Stimulated activated CD4-positive, alpha-beta T cell treated with anti-CD3 and anti-CD28 coated beads, TNF-alpha, amount 100 ng/mL, for 24 hours (primary cell): ENCODE measurements at places on chromosomes 4 and X.

DNA sequence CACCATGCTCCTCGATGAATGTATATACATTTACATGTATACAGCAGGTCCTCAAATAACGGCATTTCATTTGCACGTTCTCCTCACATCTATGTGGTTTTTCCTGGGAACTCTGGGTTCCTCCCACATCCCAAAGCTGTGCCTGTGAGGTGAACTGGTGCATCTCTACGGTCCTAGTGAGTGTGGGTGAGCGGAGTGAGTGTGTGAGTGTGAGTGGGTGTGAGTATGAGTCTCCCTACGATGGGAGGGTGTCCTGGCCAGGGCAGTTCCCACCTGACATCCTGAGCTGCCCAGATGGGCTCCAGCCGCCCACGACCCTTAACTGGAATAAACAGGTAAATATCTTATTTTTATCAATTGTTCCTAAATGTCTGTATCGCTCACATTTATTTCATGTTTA lies 40.0 kb downstream of the ACSL1 start:
- no peak for DNase-seq

DNA sequence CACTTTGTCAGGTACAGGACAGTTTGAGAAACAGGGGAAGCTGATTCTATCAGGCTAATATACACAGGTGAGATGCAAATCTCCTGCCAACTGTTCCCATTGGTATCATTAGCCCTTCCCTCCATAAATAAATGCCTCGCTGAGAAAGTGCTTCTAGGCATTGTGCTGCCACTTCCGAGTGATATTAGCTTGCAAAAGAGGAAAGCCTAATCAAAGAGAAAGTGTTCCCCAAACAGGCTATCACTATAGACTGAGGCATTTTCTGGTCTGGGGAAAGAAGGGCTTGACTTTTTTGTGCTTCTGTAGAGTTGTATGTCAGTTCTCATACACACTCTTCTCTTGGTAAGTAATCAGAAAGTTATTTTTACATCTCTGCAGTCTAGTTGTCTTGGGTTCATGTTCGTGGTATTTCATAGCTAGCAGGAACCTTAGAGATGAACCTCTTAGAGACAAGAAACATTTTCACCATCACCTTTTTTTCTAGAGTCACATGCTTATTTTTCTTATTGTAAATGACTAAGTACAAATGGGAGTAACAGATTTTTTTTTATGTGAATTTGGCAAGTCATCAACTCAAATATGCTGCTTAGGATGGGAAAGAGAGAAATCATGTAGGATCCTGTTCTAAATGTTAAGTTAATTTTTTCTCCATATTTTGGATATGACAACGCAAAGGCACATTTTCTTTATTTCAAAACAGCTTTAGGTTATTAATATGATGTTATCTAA lies 1009.8 kb downstream of the ADGRL3 start:
- DNase-seq, result no peak

DNA sequence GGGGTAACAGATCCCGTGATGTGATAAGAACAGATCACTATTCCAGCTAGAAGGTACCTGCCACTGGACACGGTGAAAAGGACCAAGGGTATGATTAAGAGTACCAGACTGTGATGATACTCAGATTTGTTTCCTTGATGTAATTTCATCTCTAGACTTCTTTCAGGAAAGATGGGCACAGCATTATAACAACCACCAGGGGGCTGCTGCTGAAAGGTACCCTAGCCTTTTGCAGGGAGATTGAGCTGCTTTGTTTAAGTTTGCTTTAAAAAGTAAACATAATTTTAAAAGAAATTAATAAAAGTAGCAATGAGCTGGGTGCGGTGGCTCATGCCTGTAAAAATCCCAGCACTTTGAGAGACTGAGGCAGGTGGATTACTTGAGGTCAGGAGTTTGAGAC lies 145.4 kb downstream of the EMCN start:
- no peak for DNase-seq

DNA sequence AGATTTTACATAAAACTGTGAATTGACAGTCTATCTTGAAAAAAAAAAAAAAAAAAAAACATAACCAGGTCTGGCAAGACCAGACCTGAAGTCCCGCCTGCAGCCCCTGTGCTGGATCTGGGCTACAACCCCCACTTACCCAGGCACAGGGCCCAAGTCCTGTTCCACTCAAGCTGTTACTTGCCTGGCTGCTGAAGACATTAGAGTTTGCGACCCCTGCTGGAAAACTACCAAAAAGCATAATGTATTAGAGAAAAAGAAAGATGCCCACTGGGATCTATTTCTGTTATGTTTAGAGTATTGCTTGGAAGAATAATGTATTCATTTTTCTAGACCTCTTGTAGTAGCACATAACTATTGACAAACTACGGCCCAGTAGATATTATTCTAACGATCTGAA lies 4.7 kb downstream of the HS3ST1 start:
- no peak for DNase-seq

DNA sequence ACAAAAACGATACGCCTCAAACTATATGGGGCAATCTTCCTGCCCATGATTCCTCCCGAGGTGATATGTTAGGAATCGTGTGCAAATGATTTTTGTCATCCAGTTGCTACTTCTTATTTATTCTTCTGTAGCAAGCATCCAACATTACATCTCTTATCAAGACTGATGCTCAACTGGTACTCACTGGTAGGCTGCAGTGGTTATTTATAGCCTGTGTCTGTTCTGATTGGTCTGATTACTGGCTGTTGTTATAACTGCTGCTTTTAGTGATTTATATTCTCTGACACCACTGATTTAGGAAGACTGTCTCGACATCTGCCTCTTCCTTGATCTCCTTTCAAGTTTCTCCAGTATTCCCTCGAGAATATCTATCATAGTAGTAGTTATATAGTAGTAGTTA lies 165.8 kb downstream of the LARP7 start:
- DNase-seq, result no peak

- DNase-seq, result no peak
Measured at GRCh38 chr4:121786221-121786620, 14.9 kb upstream of the EXOSC9 start.

GRCh38 chr4:176052744-176053143 lies 12.9 kb upstream of the WDR17 start:
- DNase-seq, result no peak
